ENCODE measurements at places on chromosomes 16 and 17.

GRCh38 chr16:74024953-74025352 lies 271.7 kb upstream of the PSMD7 start:
- DNase-seq: no peak

GRCh38 chr16:57107321-57107922 lies 15.0 kb downstream of the CPNE2 start:
- no peak for DNase-seq

DNA sequence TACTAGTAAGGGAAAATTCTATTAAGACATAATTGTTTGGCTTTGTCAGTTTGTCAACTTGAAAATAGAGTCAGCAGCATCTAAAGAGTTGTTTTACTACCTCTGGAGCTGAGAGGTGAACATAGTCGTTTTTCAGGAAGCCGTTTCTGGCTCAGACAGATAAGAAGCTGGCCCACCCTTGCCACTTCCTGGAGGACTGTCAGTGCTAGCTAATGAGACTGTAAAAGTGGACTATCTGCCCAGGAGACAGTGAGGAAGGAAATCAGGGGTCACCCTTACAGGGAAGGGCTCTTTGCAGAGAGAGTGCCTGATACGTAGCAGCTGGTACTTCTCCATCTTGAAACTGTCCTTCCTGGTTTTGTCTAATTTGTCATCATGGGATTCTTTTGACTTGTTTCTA lies 328.7 kb downstream of the WWOX start:
- DNase-seq: no peak

GRCh38 chr17:5592382-5592781 lies 8.1 kb upstream of the NLRP1 start:
- no peak for DNase-seq

DNA sequence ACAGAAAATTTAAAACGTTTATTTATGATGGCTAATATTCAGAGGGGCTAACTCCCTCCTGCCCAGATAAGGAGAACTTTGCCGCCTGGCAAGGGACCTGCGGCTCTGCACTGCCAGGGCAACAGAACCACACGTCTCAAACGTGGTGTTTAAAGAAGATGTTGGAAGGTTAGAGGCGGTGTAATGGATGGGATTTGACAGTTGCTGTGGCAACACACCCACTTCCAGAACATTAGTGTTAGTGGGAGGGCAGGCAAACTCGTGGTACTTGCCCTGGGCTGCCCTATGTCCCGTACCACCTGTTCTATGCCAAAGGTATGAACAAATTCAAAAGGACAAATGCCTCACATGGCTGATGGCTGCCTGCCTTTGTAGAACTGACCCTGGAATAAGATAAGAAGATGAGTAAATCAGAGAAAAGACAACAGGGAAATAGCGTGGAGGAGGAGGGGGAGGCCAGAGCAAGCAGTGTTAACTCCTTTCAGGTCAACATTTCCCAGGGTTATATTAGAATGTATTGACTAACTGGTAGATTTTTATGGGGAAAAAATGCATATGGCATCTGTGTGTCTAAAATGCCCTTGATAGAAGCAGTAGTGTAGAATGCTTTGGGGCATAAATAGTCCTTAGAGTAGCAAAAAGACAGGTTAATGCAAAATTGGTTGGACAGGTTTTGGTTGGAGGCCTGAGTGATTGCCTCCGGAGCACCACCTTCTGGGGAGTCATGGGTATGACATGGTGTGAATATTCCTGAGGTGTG lies 30.8 kb downstream of the HLF start:
- DNase-seq: peak; percentile 40

- no peak for DNase-seq
Measured at GRCh38 chr16:75048530-75048929, 49.7 kb downstream of the ZNRF1 start.

- DNase-seq: no peak
Measured at GRCh38 chr16:1024138-1024537, 42.6 kb downstream of the SOX8 start.

- DNase-seq: no peak
Measured at GRCh38 chr16:83268169-83268568, 539.6 kb upstream of the HSBP1 start.

- DNase-seq: no peak
Measured at GRCh38 chr17:72004011-72004427, 116.8 kb upstream of the SOX9 start.

All from T follicular helper cell (primary cell).